ENCODE measurements at places on chromosomes 12 and 14. TPM values are rescaled to one million over a fixed set of nuclear protein-coding genes. Genes with fewer than 3 reads are reported as not detected.

Gene NUAK1
- total RNA-seq: not detected

Gene MIP
- total RNA-seq: not detected

Gene AKAP3
- total RNA-seq: 3.7 TPM

Gene TEX52
- not detected for total RNA-seq

DNA sequence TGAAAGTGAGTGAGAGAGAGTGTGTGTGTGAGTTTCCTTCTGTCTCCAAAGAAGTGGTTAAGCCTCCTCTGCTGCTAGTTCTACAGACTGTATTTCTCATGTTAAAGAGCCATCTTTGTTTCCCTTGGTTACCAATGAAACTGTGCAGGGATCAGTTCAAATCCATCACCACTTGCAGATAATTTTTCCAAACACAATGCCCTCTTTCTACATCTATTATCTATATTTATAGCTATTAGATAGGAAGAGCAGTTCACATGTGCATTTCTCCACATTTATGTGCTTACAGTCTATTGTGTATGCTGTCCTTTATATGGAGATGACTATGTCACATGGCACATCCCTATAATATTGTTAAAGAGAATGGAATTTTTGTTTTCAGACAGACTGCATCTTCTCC is 2.2 kb upstream of the DAAM1 start:
- no peak for DNase-seq
